ENCODE measurements at places on chromosomes 2 and 18.

GRCh38 chr2:152167065-152167464, 8.5 kb downstream of the STAM2 start:
- no peak for DNase-seq

GRCh38 chr18:47247416-47248114, 3.9 kb downstream of the SKOR2 start:
- no peak for DNase-seq

DNA sequence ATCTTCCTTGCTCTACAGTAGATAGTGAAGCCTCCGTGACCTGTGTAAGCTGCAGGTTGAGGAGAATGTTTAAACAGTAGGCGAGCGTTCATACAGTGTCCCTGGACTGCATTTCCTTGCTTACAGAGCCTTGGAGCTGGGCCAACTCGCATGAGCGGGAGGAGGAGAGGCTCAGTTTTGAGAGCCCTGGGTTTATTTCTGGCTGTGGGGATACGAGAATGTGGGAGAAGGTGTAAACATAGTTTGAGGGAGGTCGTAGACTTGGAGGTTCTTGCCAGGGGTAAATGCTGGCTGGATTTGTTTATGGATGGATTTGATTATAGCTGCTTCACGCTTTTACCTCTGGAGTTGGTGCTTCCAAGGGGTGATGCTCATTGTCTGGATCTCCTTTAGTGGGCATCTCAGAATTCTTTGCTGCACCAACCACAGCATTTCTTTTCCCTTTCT, 20.8 kb downstream of the CRIM1 start:
- DNase-seq: peak; percentile 65

- no peak for DNase-seq
Observed at GRCh38 chr2:30683236-30683956, 123.8 kb downstream of the CAPN13 start.

DNA sequence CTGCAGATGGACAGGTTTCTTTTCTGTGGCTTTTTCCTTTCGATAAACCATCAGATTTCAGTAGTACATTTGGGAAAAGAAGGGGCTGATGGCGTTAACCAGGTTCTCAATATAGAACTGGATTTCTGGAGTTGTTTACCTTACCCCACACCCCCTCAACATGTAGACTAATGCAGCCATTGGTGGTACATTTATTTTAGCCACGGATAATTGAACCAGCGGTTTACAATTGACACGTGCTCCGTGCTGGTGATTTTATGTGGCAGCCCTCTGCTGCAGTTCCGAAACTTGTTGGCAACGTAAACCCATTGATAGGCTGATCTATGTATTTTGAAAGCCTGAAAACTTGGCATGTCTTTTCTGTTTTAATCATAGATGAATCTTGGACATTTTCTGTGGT, 5.4 kb downstream of the SOX11 start:
- no peak for DNase-seq

GRCh38 chr2:207241198-207241597, 75.5 kb upstream of the KLF7 start:
- DNase-seq: peak; percentile 48

- DNase-seq: peak; percentile 96
Observed at GRCh38 chr2:11344956-11345677, 681 bp upstream of the ROCK2 start.

DNA sequence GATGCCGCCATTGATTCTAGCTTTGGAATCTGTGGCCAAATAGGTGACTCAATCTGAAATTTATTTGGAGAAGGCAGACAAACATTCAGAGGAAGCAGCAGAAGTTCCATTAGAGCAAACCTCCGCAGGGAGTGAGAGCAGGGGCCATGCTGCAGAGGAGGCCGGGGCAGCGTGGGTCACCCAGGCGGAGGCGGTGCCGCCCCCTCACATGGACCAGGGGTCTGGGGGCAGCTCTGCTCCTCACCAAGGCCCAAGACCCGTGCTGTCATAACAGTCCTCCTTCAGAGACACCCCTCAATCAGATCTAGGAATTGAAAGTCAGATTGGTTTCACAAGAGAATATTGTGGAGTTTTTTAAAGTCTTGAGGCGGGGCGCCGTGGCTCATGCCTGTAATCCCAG, 92.4 kb downstream of the GBX2 start:
- no peak for DNase-seq

GRCh38 chr2:216572582-216573578, 60.3 kb upstream of the IGFBP2 start:
- peak; percentile 60 for DNase-seq

GRCh38 chr2:126739141-126739540, 83.2 kb downstream of the GYPC start:
- DNase-seq: no peak

GRCh38 chr2:66582104-66582986, 147.4 kb downstream of the MEIS1 start:
- peak; percentile 62 for DNase-seq

DNA sequence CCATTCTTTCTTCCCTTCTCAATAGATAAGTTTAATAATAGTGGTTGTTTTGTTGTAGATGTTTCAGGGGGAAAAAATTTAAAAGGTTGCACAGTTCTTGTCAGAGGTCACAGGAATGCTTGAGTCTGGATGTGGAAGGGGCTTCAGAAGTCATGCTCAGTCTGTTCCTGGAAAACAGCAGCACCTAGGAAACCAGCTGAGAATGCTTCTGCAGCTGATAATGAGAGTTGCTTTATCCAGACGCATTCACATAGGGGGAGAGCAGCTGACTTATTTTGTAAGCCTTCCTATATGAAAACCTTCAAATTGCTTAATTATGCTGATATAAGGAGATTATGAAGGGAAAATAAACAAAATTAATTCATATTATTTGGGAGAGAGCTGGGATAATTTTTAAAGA, 235.5 kb downstream of the GULP1 start:
- peak; percentile 37 for DNase-seq

DNA sequence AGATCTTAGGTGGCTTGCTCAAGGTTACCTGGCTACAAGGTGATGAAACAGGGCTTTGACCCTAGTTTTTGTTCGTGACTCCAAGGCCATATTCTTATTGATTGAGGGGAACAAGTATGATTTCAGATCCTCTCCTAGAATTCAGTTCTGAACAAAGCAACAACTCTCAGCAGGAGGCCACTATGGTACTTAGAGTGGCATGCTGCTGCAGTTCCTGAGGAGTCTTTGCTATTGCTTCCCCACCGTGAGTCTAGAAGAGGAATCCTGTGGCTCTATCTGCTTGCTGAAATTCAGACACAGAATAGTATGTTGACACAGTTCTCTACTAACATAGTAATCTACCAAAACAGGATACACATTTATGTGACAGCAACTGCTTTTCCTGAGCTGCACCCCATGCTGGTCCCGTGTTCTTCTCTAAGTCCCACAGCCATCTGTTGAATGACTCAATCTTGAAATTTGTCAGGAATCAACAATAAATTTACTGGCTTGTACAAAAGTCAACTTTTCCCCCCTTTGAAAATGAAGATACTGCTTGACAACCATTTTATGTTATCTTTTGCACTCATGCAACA, 4.1 kb downstream of the TGFBRAP1 start:
- no peak for DNase-seq

GRCh38 chr2:29014811-29015421, 33.8 kb downstream of the TOGARAM2 start:
- DNase-seq: peak; percentile 31

GRCh38 chr18:65983750-65984149, 232.9 kb downstream of the CDH7 start:
- DNase-seq: no peak

GRCh38 chr2:170369894-170370293, 191.9 kb downstream of the MYO3B start:
- peak; percentile 5 for DNase-seq

DNA sequence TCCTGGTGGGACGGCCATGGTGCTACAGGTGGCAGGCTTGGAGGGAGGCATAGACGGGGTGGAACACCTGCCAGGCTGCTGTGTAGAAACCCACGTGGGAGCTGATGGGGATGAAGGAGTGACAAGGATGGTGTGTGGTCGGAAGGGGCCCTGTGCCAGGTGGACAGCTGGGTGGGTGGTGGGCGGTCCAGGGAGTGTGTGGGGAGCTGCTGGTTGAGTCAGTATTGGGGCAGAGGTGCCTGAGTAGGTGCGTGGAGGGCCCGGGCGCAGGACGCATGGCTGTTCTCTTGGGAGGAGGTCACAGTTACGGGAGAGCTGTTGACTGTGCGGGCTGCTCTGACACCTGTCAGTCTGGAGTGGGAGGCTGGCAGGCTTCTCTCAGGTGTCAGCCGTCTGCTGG, 12.6 kb upstream of the D2HGDH start:
- no peak for DNase-seq

- no peak for DNase-seq
Observed at GRCh38 chr2:10427618-10427949, 20.5 kb downstream of the ODC1 start.

GRCh38 chr2:71498261-71498701, 44.9 kb downstream of the DYSF start:
- DNase-seq: peak; percentile 33

DNA sequence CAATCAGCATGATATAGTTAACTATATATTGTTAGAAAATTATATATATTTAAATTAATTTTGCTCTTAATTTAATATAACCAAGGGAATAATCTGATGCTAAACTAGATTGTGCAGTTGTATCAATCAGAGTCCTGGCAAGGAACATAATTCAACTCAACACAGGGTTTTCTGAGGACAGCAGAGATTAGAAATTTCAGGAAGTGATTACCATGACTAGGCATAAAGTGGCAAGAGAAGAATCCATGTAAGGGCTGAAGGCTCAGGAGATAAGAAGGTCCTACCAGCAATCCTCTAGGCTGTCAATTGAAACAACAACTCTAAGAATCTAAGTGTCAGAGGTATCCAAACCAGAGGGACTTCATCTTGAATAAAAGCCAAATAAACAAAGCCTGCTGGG, 807.8 kb downstream of the DSC3 start:
- DNase-seq: no peak

DNA sequence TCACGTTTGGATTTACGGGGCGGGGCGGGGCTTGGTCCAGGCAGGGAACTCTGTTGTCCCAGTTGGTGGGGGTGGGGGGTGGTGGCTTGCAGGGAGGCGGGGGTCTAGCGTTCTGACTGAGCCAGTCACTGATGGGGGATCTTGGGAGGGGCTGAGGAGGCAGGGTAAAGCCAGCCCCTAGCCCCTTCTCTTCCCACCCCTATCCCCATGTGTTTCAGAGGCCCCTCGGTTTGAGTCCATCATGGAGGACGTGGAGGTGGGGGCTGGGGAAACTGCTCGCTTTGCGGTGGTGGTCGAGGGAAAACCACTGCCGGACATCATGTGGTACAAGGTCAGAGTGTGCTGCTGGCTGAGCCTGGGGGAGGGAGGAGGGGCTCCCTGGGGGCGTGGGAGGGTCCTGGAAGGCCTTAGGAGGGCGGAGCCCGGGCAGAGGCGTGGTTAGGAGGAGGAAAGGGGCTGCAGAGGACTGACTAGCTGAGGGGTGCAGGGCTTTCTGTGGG, 22.0 kb upstream of the GMPPA start:
- no peak for DNase-seq

- DNase-seq: no peak
Observed at GRCh38 chr2:1621501-1621900, 122.8 kb downstream of the PXDN start.

DNA sequence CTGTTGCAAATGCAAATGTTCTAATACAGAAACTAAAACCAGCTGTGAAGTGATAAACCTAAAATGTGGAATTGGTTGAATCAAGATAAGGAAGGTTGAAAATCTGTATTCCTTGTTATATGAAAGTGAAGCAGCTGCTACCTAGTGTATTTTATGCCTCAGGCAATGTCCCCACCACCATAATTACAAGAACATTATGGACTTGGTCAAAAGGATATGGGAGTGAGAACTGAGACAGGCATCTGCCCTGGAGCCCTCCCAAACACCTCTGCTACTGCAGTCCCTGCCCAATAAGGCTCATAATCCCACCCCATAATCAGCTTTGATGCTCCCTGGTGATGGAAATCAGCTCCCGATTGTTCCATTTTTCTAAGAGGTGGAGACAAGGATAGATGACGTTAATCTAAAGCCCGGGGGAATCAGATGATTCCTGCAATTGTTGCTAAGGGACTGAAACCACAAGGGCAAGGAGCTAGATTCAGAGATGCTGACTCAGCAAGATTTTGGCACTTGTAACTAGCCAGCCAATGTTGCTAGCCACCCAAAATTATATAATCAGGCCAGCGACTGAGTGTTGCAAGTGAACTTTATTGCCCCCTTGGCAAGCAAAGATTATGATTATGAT, 69.5 kb downstream of the EVA1A start:
- peak; percentile 94 for DNase-seq

- DNase-seq: peak; percentile 55
Observed at GRCh38 chr2:169476459-169476858, 2.8 kb upstream of the BBS5 start.

DNA sequence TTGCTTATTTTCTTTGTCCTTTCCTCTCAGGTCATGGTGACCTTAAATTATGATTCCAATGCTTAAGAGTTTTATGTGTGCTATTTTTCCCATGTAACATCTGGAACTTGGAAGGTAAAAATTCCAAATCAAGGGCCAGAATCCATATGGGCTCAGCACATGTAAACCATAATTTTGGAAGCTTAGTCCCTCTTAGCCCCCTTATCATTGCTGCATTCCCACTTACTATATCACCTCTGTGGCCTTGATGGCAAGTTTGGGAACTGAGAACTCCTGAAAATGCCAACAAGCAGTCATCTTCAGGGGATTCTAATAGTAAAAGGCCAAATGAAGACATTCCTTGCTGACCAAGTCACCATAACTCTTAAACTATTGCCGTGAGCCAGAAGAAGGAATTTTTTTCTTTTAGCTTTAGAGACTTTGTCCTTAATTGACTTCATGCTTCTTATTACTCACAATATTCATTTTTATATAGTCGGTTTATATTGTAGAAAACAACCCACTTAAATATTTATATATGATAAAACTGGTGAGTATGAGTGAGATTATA, 251.4 kb downstream of the SLC8A1 start:
- DNase-seq: peak; percentile 56

DNA sequence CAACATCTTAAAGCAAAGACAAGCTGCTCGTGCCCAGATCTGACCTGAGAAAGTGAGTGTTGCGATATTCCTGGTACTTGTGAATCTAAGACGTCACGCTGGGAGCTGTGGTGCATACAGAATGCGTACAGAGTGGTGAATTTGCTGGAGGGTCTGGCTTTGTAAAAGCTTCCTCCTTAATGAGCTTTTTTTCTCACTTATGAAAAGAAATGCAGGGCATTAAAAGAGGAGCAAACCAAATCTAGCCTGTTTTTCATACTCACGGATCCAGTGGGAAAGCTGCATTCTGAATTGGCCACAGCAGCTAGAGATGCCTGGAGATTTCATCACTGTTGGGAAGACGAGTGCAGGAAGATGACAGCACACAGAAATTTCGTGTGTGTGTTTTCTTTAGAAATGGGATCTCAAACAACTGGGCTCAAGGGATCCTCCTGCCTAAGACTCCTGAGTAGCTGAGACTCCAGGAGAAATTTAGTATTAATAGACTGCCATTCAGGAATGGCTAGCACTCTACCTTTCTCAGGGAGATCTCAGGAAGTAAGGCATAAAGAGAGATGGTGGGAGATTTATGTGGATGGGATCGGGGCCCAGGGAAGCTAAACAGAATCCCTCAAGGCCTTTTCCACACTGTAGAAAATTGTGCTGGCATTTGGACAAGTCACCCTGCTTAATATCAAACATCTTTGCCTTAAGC, 181.3 kb downstream of the ALPK2 start:
- DNase-seq: peak; percentile 20
